ENCODE measurements at places on chromosomes 12 and 14.

- no peak for DNase-seq
These were observed 10.2 kb downstream of the VCPKMT start for GRCh38 chr14:50106178-50106577.

DNA sequence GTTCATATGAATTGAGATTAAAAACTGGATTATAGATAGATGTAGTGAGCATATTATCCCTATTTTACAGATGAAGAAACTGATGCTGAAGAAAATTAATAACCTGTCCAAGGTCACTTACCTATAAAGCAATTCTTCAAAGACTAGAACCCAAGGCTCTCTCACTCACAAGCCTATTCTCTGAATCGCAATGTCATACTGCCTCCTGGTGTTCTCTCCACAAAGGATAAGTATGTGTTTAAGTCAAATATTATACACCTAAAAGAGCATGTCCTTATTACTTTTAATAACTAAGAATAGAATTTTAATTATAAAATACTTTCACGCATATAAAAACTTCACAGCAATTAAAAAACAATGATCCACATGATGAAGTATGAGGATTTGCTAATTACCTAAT lies 721.3 kb upstream of the USP15 start:
- no peak for DNase-seq

DNA sequence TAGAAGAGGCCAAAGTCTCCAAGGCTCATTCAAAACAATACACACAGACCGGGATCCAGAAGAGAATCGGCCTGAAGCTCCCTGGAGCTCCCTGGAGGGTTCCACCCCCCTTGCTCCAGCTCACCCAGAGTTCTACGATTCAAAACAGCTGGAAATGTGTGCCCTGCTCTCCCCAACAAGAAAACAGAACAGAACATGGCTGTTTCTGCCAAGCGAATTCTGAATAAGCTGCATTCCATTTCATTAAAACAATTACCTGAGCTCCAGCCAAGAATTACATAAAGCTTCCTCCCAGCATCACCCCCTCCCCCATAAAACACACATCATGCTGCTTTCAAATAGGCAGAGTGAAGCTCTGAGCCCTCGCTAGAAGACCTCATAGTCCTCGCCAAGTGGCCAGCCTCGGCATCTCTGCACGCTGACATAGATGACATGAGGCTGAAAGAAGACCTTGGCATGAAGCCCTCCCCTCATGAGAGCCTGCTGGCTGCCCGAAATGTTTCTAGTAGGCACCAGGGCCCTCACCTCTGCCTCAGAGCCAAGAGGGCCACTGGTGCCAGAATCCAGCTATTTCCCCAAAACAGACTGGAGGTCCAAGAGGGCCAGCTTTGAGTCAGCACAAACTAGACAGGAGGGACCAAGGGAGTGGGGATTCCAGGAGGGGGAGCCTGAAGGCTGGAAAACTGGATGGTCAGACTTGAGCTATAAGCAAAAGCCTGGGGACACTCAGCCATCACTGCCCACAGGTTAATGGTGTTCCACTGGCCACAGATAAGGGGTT lies 8.3 kb downstream of the PXN start:
- no peak for DNase-seq

- DNase-seq: no peak
These were observed 1.7 kb downstream of the TPCN1 start for GRCh38 chr12:113222730-113223531.

GRCh38 chr14:57559576-57559975 lies 65.9 kb upstream of the CCDC198 start:
- DNase-seq: no peak

- DNase-seq: no peak
These were observed 115.2 kb upstream of the MAP1LC3B2 start for GRCh38 chr12:116443821-116444589.

- DNase-seq: no peak
These were observed 172.3 kb downstream of the DPY19L2 start for GRCh38 chr12:63495974-63496373.

- DNase-seq: no peak
These were observed 69.1 kb upstream of the DNM1L start for GRCh38 chr12:32609966-32610365.

- DNase-seq: no peak
These were observed 2.0 kb upstream of the STON2 start for GRCh38 chr14:81402123-81402495.

DNA sequence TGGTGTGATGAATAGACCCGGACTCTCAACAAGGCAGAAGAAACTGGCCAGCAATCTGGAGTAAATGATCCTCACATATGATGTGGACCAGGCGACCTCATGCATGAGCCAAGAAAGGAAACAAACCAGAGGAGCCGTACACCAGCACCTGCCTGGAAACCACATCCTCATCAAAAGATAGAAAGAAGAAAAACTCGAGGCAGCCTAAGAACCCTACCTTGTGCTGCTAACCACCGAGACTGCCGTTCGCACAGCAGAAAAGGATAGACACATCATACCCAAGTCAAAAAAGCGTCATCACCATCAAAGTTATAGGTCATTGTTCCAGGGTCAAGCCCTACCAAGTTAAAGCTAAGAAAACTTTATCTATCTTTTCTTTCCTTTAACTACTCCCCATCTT lies 66.7 kb downstream of the RESF1 start:
- DNase-seq: peak; percentile 8

GRCh38 chr12:116172224-116172849 lies 105.2 kb downstream of the MED13L start:
- peak; percentile 38 for DNase-seq

GRCh38 chr12:89691659-89692058 lies 17.0 kb downstream of the ATP2B1 start:
- no peak for DNase-seq

- DNase-seq: no peak
These were observed 11.5 kb downstream of the TEAD4 start for GRCh38 chr12:2970744-2971143.
